Kasumi-1 (cell line): ENCODE measurements at places on chromosomes 12 and 14.

- DNase-seq = no peak
Observed at GRCh38 chr12:50013361-50014147, 11.7 kb downstream of the RACGAP1 start.

DNA sequence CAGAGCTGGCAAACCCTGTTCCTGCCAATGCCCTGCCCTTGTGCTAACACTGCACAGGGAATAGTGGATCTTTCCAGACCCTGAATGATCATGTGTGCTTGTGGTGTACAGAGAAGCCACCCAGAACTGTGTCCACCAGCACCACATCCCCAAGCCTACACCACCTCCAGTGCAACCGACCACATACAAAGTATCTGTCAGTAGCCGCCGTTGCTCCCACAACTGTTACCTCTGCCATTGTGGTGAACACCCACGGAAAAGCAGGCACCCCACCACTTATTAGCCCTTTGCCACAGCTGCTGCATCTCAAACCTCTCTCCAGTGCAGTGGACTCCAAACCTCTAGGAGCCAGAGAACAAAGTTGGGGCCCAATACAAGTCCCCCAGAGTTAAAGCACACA is 1049.6 kb downstream of the TRHDE start:
- DNase-seq = no peak

DNA sequence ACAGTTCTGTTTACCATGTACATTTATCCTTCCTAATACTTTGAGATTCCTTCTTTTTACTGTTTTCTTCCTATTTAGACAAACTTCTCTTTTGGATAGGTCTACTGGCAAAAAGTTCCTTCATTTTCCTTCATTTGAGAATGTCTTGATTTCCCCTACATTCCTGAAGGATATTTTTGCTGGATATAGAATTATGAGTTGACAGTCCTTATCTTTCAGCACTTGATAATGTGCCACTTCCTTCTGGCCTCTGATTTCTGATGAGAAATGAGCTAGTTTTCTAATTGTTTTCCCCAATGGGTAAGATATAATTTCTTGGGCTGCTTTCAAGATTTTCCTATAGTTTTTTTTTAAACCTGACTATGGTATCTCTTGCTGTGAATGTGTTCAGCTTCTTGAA is 75.6 kb downstream of the CEP83 start:
- DNase-seq = no peak

DNA sequence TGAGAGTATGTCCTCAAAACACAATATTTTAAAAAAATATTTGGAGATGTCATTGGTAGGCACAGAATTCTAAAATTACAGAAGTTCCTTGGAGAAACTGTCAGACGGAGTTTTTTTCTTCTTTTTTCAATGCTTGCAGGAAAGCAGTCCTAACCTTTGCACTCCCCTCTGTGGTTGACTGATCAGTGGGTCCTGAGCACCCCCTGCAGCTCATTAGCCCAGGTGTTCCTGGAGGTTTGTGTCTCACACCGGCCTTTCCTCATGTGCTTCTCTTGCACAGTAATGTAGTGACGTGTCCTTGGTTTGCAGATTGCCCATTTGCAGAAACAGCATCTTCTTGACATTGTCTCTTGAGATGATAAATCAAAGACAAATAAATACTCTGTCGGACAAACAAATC is 513.0 kb downstream of the TMEM121 start:
- peak; percentile 14 for DNase-seq

- no peak for DNase-seq
Observed at GRCh38 chr14:72986857-72987256, 40.0 kb downstream of the ZFYVE1 start.

DNA sequence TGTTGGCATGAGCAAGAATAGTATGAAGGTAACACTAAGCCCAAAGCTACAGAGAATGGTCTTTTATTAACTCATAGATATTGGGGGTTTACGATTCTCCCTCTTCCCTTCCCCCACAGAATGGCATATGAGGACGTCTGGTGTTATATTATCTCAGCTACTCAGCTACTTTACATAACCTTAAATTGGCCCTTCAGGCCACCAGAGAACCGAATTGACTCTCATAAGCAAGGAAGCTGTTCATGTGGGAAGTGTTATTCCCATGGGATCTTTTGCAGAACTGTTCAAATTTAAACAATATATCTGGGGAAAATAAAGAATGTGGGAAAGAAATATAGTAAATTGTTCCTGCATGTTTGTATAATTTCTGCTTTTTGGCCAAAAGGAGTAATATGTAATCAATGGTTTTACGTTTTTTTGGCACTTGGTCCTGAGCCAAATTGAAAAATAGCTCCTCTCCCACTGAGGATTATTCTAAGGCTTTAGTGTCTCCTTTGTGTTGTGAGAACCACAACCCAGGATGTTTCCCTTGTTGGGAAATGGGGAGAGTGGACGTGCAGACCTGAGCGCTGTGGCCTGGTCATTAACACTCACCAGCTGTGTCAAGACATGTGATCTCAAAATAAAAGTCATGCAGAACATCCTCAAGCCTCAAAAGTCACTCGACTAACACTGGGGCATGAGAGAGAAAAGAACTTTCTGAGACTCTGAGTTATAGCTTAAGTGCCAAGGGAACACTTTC is 31.8 kb upstream of the CMAS start:
- DNase-seq = no peak

DNA sequence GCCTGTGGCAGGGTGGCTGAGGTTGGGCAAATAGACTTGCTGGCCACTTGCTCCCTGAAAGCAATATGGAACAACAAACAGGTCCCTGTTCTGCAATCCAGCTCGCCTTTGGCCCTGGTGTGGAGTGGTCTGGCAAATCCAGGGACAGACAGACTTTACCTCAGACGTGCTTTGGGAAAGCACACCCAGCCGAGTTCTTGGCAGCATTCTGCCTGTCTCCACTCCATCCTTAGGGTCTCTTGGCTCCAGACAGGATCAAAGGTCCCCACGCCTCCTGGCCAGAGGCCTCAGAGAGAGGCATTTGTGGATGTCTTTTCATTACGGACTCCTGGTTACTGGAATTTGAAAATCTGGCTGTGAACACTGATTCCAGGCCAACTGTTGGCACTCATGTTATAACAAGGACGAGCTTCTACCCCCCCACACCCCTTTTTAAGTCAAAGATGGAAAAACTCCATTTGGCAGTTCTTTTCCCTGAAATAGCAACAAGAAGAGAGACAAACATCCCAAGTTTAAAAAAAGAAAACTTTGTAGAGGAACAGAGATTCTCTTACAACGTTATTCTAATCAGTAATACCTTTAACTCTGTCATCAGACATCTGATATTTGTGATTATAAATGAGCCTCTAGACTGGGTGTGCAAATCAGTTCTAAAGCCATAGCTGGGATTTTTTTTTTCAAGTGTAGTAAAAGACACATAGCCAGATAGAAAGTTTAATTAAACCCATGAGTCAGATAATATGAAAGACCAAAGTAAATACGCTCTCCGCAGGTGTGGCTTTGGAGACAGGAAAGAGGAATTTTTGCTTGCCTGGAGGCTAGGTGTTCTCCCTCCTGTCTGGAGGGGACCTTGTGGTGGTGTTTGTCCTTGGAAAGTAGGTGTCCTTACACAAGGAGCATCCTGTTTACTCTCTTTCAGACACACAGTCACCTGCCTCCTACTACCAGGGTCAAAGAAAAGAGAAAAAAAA is 60.7 kb downstream of the GALNT8 start:
- no peak for DNase-seq

- peak; percentile 56 for DNase-seq
Observed at GRCh38 chr12:102740141-102740955, 176.7 kb downstream of the PAH start.

DNA sequence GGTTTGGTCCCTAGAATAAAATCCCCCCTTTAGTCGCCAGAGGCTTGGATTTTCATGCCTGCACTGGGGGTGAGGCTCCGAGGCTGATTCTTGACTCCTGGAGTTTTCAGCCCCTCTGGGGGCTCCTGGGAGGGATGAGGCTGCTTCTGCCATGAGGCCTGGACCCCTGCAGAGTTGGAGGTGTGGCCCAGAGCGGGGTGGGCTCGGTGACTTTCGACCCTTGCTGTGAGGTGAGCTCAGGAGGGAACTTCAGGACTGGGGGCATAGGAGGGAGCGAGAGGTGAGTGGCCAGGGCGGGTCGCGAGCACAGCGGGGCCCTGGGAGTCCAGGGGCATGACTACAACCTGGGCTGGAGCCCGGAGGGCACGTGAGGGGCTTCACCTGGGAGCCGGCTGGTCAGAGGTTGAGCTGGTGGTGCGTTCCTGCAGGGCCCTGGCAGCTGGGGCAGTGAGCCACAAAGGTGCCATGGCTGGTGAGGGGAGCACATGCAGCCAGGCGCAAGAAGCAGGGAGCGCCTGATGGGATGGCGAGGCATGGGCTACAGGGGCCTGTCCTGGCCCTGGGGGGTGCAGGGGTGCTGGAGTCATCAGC is 168.2 kb downstream of the KIF26A start:
- no peak for DNase-seq

DNA sequence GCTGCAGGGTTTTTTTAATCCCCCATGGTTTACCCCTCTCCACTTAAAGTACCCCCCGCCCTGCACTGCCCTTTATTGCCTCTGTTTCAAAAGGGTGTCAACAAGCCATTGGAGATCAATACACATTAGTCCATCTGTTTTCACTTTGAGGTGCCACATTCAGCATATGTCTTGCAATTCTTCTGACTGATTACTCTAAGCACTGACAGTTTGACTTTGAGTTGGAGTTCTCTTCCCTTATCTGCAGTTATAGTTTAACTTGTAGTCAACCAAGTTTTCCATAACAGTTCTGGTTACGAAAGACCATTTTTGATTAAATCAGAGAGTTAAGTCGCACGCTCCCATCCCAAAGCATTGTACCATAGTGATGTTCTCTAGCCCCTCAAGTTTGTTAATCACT is 260.8 kb upstream of the TBX3 start:
- DNase-seq = no peak

DNA sequence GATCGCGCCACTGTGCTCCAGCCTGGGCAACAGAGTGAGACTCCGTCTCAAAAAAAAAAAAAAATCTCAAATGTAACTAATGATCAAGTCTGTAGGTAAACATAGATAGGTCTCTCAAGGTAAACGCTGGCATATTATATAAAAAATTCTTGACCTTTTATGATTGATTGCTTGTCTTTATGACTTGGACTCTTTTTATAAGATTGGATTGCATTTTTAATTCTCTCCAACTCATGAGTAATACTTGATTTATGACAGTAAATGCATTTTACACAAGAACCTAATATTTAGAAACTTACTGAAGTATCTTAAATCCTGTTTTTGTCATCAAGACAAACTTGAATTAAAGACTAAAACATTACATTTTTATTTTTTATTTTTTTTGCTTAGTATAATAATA is 16.1 kb downstream of the ARF6 start:
- DNase-seq = no peak

DNA sequence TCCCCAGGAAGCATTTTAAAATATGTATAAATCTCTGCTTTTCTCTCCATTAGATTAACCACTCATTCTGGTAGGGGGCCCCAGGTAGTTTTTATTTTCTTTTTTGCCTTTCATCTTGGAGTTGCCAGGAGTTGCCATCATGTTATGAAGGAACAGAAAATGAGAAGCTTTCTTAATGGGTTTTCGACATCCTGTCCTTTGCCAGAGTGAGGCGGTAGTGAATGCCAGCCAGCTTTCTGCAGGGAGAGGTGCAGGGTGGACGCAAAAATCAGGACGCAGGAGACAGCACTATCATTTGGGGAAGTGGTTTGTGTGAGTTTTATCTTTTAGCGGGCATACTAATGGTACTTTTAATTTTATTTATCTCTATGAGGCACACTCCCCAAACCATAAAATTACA is 1.7 kb downstream of the RASSF8 start:
- DNase-seq = peak; percentile 38

DNA sequence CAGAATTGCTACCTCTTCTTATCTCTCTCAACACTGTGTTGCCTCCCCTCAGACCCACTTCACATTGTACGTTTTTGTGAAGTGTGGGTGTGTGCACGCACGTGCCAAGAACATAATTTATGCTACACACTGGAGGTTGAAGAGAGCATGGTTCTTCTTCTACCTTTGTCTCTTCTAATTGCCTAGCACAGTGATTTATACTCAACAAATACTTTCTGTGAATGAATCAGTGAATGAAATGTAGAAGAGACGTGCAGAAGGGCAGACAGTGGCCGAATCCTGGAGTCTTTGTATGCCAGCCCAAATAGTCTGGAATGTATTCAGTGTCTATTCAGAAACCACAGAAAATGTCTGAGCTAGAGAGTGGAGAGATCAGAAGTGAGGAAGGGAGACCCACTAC is 4.6 kb upstream of the SAMD4A start:
- no peak for DNase-seq

DNA sequence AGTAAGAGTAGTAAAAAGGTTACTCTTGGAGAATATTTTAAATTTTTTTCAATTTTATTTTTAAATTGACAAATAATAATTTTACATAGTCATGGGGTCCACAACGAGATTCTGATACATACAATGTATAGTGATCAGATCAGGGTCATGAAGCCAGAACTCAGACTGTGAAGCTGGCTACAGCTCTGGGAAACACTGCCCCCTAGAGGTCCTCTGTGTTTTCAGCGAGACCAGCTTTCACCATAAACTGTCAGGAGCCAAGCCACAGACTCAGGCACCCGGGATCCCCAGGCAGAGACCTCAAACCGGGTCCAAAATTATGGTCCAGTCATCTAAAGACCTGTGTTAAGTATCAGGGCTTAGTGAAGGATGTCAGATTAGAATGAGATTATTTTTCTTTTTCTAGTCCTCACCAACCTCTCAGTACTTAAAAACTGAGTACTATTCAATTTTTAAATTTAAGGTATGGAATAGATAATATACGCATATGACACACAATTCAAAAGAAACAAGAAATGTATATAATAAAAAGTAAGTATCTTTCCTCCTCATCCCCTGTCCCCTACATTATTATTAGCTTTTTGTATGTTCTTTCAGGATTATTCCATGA is 397.1 kb downstream of the MDGA2 start:
- peak; percentile 58 for DNase-seq

GRCh38 chr14:70033561-70033960 is 154.3 kb downstream of the SMOC1 start:
- no peak for DNase-seq

- no peak for DNase-seq
Observed at GRCh38 chr12:50016501-50017475, 8.5 kb downstream of the RACGAP1 start.

GRCh38 chr14:58298477-58299400 is at the start of gene ARID4A:
TSS of gene ARID4A (plus strand) at chr14:58298555. CDS start at chr14:58299855, 1,300 bp downstream.
- peak; percentile 14 for DNase-seq

DNA sequence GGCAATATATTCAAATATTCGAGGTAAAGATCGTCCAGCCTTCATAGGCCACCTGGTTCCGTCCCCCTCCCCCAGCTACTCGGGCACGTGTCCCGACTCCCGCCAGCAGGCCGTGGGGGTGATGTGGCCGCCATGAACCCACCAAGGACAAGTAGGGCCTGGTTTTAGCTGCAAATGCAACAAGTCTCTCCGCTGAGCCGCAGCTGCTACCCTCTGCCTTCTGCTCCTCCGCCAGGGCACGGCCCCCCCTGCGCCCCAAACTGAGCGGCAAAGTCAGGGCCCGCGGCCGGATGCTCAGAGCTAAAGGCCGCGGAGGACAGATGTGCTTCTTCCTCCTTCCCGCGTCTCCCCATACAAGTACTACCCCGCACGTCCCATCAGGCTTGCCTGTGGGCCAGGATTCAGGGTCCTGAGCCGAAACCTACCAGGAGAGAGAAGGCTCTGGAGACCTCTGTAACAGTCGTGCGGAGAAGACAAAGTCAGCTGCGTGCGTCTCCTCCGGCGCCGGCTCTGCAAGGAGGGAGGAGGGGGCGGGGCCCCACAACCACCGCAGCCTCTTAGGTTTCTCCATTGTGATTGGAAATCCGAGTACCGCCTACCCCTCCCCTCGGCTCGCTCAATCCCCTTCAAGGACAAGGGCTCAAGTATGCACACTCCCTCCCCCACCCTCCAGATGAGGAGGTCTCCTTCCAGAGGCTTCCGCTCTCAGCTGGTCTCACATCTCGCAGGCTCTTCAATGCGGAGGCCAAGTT is at the start of gene LDHB:
LDHB (minus strand) TSS at position 517 of the 752 bp plus-strand sequence. CDS start 3,171 bp downstream, outside the sequence.
- DNase-seq = peak; percentile 95
